ENCODE measurements at places on chromosomes 3 and 15. TPM values are rescaled to one million over a fixed set of nuclear protein-coding genes. Genes with fewer than 3 reads are reported as not detected.

The CAMP gene
- polyA plus RNA-seq, result 0.30 TPM

DNA sequence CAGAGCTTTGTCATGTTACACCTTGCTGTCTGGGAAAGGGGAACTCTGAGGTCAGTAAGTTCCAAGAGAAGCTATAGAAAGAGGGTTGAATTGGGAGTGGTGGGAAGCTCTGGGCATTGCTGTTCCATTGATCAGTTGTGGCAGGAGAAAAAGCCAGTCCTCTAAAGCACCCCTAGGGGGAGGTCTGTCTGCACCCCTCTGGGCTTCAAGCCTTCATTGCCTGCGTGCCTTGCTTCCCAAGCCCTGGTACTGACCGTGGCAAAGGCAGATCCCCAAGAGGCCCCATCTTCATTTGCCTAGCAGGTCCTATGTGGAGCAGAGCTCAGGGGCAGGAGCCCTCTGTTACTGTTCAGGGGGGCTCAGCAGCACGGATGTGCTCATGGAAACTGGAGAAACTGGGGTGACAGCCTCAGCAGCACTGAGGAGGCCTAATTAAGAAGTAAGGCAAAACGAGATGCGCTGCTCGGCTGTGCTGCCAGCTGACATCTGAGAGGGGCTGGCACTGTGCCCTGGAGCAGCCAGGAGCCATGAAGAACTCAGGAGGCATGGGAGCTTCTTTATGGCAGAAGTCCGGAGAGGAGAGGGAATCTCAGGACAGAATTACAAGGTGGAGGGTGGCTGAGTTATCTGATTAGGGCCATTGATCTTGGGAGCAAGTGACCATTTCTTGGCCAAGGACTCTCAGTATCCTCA is 270.9 kb downstream of the RPLP1 start:
- DNase-seq, result no peak
- H3K4me3 ChIP-seq, result no peak overlapping the region
- no peak overlapping the region for H3K27ac ChIP-seq
- no peaks in the 10 kb centered on the region for H3K36me3 ChIP-seq
- peaks cover 39% of the 10 kb centered on the region for H3K4me1 ChIP-seq
- H3K27me3 ChIP-seq, result peaks cover 11% of the 10 kb centered on the region

The C3orf70 gene
- not detected for polyA plus RNA-seq

The NDUFB4 gene
- polyA plus RNA-seq, result 104 TPM

GRCh38 chr3:169354774-169355501 is 308.6 kb downstream of the MECOM start:
- no peaks in the 10 kb centered on the region for H3K4me1 ChIP-seq
- no peak overlapping the region for H3K4me3 ChIP-seq

DNA sequence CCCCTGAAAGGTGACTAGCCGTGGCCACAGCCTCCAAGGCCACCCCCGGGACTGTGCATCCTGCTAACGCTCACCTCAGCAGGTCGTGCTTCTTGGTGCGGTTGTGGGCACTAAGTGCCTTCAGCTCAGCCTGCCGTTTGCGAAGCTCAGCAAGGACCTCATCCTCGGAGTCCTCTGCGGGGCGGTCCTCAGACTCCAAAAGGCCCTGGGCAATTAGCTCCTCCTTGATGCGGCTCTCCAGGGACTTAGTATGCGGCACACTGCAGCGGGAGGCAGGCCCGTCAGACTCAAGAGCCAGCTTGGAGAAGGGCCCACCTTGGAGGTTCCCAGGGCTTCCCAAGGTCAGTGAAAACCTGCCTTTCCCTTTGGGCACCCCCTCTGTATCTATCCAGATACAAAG is 8.3 kb downstream of the TADA3 start:
- peaks cover 40% of the 10 kb centered on the region for H3K4me1 ChIP-seq
- no peak overlapping the region for H3K4me3 ChIP-seq
- peaks cover 48% of the 10 kb centered on the region for H3K36me3 ChIP-seq
- H3K27ac ChIP-seq, result no peak overlapping the region
- DNase-seq, result no peak

GRCh38 chr15:52252781-52253180 is 42.8 kb downstream of the MYO5C start:
- DNase-seq, result no peak
- no peaks in the 10 kb centered on the region for H3K27me3 ChIP-seq
- H3K4me1 ChIP-seq, result peaks cover 26% of the 10 kb centered on the region
- H3K36me3 ChIP-seq, result no peaks in the 10 kb centered on the region
- no peak overlapping the region for H3K27ac ChIP-seq
- no peak overlapping the region for H3K4me3 ChIP-seq

- H3K4me3 ChIP-seq, result no peak overlapping the region
- H3K4me1 ChIP-seq, result no peaks in the 10 kb centered on the region
- H3K36me3 ChIP-seq, result no peaks in the 10 kb centered on the region
- DNase-seq, result no peak
- peaks cover 3% of the 10 kb centered on the region for H3K27me3 ChIP-seq
These were observed 95.9 kb upstream of the ATP2B2 start for GRCh38 chr3:10601151-10601856.

DNA sequence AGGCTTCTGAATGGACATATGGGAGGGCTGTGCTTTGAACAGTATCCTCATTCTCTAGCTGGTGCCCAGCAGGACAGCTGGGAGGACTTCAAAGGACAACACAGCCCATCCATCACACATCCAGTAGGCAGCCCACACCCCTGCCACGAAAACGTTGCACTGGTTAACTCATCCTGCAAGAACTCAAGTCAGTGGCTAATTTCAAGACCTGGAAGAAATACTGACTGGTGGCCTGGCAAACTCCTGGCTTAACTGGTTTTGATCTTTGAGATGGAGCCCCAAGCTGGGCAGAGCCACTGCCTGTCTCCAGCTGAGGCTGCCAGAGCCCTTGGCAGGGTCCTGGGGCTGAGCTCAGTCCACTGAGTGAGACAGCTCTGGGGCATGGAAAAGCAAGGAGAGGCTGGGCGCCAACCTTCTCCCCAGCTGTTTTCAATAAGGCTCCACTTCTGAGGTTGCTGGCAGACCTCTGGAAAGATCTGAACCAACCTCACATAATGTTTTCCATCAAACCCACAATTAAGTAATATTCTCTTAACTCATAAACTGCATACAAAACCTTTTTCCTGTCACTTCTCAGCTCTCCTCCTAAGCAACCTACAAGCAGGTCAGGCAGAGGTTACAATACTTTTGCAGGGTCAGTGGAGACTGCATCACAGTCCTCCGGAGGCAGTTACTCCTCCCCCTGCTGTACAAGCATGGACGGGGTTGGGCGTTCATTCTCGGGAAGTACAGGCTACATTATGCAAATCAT is 110.3 kb downstream of the MYLK start:
- H3K4me1 ChIP-seq, result no peaks in the 10 kb centered on the region
- no peaks in the 10 kb centered on the region for H3K27me3 ChIP-seq
- no peak for DNase-seq
- H3K36me3 ChIP-seq, result no peaks in the 10 kb centered on the region

GRCh38 chr3:112619295-112619694 is 21.6 kb downstream of the CCDC80 start:
- no peaks in the 10 kb centered on the region for H3K36me3 ChIP-seq
- no peaks in the 10 kb centered on the region for H3K4me1 ChIP-seq
- no peaks in the 10 kb centered on the region for H3K27me3 ChIP-seq
- H3K27ac ChIP-seq, result no peak overlapping the region
- no peak overlapping the region for H3K4me3 ChIP-seq

DNA sequence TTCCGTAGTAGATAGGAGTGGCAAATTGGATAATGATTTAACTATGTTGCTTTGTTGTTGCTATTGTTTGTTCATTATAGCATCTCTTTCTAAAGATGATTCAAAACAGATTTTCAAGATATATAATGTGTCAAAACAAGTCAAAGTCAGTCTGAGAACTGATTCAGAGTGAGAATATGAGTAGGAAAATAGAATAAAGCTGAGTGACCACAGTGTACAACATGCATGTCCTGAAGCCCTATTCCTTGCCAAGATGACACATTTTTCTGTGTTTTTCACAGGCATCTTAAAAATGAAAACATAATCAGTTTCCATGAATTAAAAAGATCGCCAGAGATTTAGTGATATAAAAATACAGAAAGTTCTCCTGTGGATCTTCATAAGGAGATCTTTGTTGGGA is 57.0 kb upstream of the THRB start:
- H3K4me3 ChIP-seq, result no peak overlapping the region
- H3K27ac ChIP-seq, result no peak overlapping the region
- H3K36me3 ChIP-seq, result no peaks in the 10 kb centered on the region
- DNase-seq, result no peak
- H3K4me1 ChIP-seq, result no peaks in the 10 kb centered on the region

GRCh38 chr3:46768061-46768460 is 50.4 kb upstream of the PRSS50 start:
- no peaks in the 10 kb centered on the region for H3K36me3 ChIP-seq
- H3K4me3 ChIP-seq, result no peak overlapping the region
- no peak for DNase-seq
- H3K27me3 ChIP-seq, result peaks cover 4% of the 10 kb centered on the region
- no peaks in the 10 kb centered on the region for H3K4me1 ChIP-seq

DNA sequence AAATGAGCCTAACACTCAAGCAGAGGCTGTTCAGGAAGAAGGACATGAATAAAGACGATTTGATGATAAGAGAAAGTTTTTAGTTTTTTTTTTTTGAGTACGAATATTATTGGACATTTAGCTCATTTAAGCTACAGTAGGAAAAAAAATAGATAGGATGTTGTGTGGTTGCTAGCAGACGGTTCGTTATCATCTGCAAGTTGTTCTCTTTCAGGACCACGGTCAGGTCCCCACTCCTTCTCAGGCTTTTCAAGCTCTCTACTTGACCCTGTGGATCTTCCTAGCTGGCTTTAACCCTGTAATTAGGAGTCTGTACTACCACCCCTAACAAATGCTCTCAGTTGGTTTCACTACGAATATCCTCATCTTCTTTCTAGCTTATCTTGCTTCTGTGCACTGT is 1.1 kb downstream of the KCNH8 start:
- H3K27ac ChIP-seq, result no peak overlapping the region
- peak; percentile 56 for DNase-seq

DNA sequence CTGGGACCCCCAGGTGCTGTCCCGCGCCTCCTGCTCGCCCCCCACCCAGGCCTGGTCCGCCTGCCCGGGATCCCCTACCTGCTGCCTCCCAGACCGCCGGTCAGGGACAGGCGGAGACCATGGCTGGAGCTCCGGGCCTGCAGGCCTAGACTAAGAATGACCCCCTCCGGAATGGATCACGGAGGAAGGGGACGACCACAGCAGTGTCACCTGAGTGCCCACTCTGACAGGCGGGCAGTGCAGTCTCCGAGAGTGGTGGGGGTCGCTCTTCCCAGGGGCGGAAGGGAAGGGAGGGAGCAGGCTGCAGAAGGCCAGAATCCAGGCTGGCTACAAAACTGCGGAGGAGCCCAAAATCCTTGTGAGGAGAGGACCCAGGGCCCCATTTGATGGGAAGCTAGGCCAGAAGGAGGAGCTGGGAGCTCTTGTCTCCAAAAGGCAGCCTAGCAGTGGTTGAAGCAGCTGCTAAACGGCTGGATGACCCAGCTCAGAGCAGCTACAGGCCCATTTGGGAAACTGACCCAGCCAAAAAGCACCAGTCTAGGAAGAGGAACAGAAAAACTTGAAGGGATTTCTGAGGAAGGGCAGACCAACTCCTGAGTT is 908 bp upstream of the RAB43 start:
- no peak overlapping the region for H3K4me3 ChIP-seq
- peaks cover 4% of the 10 kb centered on the region for H3K36me3 ChIP-seq
- peak; percentile 50 for DNase-seq
- peaks cover 42% of the 10 kb centered on the region for H3K4me1 ChIP-seq
- no peaks in the 10 kb centered on the region for H3K27me3 ChIP-seq

GRCh38 chr3:42674146-42674545 is 11.2 kb upstream of the KLHL40 start:
- H3K4me3 ChIP-seq, result no peak overlapping the region
- no peak for DNase-seq
- H3K4me1 ChIP-seq, result no peaks in the 10 kb centered on the region

GRCh38 chr3:171784387-171784786 is 25.9 kb downstream of the PLD1 start:
- no peak overlapping the region for H3K4me3 ChIP-seq
- H3K27me3 ChIP-seq, result no peaks in the 10 kb centered on the region
- H3K27ac ChIP-seq, result no peak overlapping the region
- no peaks in the 10 kb centered on the region for H3K36me3 ChIP-seq
- H3K4me1 ChIP-seq, result no peaks in the 10 kb centered on the region

DNA sequence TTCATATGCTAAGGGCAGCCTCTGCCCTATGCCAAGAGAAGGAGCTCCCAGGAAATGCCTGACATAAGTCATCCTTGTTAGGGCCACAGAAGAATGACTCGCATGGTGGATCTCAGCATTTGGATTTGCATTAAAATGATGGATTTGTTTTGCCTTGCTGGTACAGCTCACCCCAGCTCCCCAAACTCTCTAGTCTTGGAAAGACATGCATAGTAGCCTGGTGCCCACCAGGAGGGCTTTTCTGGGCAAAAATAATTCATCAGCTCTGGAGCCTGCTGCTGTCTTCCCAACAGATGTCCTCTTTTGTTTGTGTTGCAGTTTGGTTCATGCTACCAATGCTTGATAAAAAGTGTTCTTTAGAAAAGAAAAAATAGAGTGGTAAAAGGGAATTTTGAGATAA is 833.0 kb downstream of the AGBL1 start:
- no peaks in the 10 kb centered on the region for H3K27me3 ChIP-seq
- H3K4me1 ChIP-seq, result no peaks in the 10 kb centered on the region
- H3K36me3 ChIP-seq, result no peaks in the 10 kb centered on the region
- no peak overlapping the region for H3K27ac ChIP-seq

GRCh38 chr3:97821287-97821773 is 481 bp upstream of the CRYBG3 start:
- no peak for DNase-seq
- H3K27ac ChIP-seq, result no peak overlapping the region
- H3K4me3 ChIP-seq, result peak overlapping the region; percentile 65
- peaks cover 17% of the 10 kb centered on the region for H3K4me1 ChIP-seq
- H3K36me3 ChIP-seq, result no peaks in the 10 kb centered on the region

GRCh38 chr3:47128137-47128536 is 35.8 kb downstream of the SETD2 start:
- H3K27ac ChIP-seq, result no peak overlapping the region
- H3K27me3 ChIP-seq, result no peaks in the 10 kb centered on the region
- DNase-seq, result no peak
- no peak overlapping the region for H3K4me3 ChIP-seq
- H3K4me1 ChIP-seq, result no peaks in the 10 kb centered on the region
- H3K36me3 ChIP-seq, result peaks cover 8% of the 10 kb centered on the region

DNA sequence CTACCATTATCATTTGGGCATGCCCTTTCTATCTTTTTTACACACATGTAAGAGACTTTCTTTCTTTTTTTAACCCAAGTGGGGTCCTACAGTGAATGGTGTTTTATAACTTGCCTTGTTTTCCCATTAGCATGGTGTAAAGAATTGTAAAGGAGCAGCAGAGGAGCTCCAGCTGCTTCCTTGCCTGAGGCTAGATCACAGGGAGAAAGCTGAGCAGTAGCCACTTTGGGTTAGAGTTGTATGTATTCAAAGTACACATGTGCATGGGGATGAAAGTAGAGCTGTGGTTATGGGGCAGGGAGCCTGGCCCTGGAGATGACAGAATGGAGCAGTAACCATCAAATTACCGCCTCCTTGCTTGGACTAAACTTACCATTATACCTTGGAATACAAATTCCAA is 231.1 kb upstream of the PDZRN3 start:
- no peak overlapping the region for H3K4me3 ChIP-seq
- no peaks in the 10 kb centered on the region for H3K36me3 ChIP-seq
- no peak for DNase-seq
- H3K27me3 ChIP-seq, result no peaks in the 10 kb centered on the region
- H3K4me1 ChIP-seq, result no peaks in the 10 kb centered on the region
- H3K27ac ChIP-seq, result no peak overlapping the region

The P2RY12 gene
- 0.42 TPM for polyA plus RNA-seq

All from B cell (primary cell).